ENCODE measurements at places on chromosomes 12 and 14.
A peak's percentile ranks its signal among the peaks of the same experiment; 100 is the strongest.

DNA sequence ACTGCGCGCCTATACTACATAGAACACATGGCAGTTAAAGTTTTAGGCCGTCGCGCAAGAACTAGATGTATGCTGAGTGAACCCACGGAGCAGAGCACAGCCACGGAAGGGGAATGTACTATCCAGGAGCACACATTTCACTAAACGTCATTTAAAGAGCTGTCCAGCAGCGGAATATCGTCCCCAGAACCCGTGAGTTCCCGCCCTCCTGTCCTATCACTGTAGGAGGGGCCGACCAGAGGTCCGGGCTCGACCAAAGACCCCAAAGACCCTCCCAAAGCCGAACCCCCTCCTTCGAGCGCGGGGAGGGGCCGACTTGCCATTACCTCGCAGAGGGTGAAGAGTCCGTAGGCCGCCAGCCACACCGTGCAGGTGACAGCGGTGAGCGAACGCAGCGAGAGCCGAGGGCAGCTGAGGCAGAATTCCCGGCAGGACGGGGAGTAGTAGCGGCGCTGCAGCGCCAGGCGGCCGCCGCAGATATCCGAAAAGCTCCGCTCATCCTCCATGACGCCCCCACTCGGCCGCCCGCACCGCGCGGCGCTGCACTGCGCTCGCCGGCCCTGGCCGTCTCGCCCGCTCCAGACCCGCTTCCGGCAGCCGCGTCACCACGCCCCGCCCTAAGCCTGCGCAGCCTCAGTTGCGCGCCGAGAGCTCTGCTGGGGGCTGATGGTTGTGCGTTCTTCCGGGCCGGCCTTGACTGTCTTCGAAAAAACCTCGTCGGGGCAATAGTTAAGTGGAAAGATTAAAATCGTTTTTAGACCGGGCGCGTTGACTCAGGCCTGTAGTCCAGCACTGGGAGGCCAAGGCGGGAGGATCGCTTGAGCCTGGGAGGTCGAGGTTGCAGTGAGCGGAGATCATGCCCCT, at the start of gene PIGH:
Gene PIGH, minus strand, starts transcription at position 571 of the 864 bp plus-strand sequence. Its CDS starts 65 bp downstream, at position 506.
- peak; percentile 91 for DNase-seq

DNA sequence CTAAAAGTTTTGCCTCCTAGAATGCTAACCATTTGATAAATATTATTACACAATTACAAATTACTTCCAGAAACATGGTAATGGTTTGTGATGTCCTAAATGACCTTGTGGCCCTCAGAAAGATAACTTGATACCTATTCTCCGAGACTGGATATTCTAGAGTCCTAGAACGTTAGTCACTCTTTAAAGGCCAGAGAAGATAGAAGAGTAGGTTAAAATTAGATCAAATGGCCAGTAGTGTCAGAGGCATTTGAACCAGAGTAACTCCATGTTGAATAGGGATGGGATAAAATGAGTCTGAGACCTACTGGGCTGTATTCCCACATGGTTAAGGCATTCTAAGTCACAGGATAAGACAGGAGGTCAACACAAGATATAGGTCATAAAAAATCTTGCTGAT, 96.6 kb upstream of the ADAMTS20 start:
- no peak for DNase-seq

GRCh38 chr12:12533238-12533829, 29.3 kb downstream of the DUSP16 start:
- no peak for DNase-seq

- DNase-seq: no peak
Observed at GRCh38 chr14:86372402-86372801, 842.5 kb downstream of the FLRT2 start.

- DNase-seq: no peak
Observed at GRCh38 chr12:114888448-114888847, 204.5 kb upstream of the TBX3 start.

DNA sequence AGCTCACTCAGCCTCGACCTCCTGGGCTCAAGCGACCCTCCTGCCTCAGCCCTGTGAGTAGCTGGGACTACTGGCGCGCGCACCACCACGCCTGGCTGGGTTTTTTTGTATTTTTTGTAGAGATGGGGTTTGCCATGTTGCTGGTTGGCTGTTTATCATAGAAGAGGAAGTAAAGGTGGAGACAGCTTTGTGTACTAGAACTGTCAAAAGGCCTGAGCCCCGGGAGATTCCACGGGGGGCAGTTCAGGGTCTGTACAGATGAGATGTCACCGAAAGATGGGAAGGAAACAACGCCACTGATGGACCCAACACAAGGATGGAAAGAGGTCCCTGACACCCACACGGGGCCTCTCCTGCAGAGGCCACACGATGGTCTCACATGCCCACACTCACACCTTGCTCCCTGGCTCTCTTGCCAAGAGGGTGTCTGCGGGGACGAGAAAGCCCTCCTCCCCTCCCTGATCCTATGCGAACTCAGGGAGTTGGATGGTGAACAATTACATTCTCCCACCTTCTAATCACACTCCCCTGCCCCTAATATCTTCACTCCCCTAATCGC, 66.6 kb downstream of the KDM2B start:
- no peak for DNase-seq

GRCh38 chr14:94644102-94644535, 31.9 kb downstream of the SERPINA3 start:
- DNase-seq: no peak

- DNase-seq: no peak
Observed at GRCh38 chr14:59664741-59665140, 88.1 kb upstream of the CCDC175 start.

GRCh38 chr12:30329281-30329680, 366.4 kb downstream of the IPO8 start:
- DNase-seq: no peak

DNA sequence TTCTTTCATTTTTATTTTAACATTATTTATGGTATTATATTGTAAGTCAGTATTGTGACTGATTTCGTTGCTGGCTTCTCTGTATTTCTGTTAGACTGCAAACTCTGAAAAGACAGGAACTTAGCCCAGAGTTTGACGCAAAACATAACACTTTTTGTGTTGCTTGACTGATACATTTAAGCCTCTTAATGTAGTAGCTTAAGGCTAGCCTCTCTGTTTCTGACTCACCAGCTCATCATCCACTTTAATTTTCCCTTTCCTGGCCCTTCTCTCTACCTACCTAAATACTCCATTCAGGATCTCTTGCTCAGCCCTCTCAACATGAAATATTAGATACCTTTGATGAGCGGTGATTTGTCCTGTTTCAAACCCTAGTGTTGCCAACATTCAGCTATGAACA, 420.6 kb downstream of the LRFN5 start:
- no peak for DNase-seq

- no peak for DNase-seq
Observed at GRCh38 chr14:65095633-65096205, 6.6 kb downstream of the MAX start.

DNA sequence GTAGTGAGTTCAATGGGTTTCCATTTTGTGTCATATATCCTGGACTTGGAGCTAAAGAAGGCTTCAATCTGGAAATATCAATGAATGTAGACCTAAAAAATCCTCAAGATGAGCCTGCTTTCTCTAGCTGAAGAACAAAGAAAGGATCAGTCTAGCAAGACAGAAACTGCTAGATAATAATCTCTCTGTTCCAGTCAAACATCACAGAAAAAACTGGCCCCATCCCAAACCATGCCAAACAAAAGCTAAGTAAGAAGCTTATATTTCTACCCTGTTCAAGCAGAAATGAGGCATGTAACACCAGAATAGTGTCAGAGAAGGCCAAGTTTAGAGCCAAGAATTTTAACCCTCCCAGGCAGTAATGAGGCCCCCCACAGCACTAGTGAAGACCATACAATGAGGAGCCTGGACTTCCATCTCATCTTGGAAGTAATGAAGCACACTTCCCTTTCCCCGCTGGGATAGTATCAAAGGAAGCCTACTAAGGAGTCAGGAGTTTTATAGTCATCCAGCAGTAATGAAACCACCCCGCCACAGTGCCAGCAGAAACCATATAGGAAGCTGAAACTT, 95.8 kb downstream of the NELL2 start:
- DNase-seq: no peak

GRCh38 chr14:105420101-105420973, 710 bp downstream of the MTA1 start:
- no peak for DNase-seq

DNA sequence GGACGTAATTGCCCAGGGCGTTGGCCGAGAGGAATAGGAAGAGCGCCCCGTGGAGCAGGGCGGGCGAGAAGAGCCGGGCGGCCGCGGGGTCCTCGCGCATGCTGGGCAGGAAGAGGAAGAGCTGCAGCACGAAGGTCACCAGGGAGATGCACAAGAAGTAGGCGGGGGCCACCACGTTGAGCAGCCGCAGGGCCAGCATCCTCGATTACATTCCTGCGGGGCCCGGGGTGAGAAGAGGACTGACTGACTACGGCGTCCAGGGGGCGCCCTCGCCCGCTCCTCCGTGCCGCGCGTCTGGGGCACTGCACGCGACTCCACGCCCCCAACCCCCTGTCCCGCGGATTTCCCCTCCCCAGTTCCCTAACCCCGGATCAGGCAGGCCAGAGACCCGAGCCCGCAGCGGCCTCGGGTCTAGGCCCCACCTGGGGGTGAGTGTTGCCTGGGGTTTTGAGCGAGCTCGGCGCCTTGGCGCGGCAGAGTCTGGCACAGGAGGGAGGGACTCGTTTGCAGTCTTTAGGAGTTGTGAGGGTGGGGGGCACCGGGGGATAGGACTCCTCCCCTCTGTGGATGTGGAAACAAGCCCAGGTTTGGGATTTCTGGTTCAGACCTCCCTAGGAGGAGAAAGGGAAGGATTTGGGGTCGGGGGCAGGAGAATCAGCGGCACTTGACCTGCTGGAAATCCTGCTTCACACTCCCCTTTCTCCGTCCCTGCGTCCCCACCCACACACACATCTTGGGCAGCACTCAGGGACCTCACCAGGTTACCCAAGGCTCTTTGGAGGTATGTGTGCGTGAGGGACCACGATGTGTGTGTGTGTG, 1.8 kb downstream of the ZDHHC22 start:
- DNase-seq: no peak

DNA sequence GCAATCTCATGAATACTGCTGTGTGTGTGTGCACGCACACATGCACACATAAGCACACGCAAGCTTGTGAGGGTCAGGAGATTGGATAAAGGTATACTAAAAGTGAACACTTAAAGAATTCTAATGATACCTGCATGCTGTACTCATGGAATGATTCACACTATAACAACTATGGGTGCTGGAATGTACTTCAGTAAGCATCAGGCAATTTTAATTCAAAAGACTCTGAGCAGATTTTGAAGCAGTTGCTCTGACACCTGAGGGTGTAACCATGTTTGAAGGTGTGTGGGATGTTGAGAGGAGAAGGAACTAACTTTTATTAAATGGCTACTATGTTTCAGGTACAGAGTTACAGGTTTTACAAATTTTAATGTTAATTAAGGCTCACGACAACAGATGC, 61.6 kb downstream of the GARIN6 start:
- DNase-seq: no peak

- DNase-seq: no peak
Observed at GRCh38 chr14:31657917-31658316, 96.7 kb downstream of the NUBPL start.

DNA sequence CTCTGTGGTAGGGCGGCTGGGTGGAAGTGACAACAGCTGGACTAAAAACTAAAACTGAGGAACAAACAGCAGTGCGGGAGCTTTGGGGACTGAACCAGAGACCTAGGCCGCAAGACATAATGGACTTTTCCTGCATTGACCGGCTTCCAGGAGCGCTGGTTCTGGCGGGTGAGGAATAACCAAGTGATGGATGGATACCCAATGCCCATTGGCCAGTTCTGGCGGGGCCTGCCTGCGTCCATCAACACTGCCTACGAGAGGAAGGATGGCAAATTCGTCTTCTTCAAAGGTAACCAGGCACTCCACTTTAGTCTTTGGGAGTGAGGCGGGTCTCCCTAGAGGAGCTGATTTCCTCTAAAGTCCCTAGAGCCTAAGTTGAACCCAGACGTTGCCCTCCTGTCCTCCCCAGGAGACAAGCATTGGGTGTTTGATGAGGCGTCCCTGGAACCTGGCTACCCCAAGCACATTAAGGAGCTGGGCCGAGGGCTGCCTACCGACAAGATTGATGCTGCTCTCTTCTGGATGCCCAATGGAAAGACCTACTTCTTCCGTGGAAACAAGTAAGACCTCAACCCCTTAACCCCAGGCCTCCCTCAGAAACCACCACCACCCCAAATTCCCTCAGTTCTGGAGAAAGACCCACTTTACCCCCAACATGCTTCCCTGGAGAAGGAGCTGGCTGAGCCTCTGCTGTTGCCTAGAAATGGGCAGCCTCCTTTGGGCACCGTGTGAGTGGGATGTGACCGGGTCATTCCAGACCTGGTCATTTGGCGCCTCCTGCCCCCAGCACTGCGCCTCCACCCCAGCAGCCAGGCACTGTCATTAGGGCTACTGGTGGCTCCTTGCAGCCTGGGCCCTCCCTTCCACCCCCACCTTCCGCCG, 8.1 kb downstream of the MMP14 start:
- DNase-seq: no peak

DNA sequence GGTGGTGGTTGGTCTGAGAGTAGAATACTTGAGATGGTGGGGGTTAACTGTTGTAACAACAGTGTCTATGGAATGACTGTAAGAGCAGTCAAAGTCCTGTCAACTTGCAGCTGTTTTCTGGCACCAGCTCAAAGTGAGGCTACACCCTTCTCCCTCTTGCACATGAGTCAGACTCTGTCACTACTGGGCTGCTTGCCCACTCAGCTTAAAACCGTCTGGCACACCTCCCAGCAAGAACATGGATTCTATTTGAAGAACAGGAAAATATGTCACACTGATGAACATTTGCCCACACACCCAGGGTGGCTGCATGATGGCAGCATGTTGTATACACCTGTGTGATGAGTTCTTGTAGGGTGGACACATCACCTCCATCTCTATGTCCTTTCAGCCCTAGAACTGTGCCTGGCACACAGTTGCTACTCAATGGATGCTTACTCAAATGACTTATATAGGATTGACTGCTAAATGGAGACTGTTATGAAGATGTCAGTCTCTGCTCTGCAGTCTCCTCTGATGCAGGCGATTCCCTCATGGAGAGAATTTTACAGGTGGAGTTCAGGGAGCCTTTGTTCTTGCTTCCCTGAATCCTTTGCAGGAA, 19.3 kb upstream of the SERPINA6 start:
- DNase-seq: no peak

- DNase-seq: no peak
Observed at GRCh38 chr14:59394268-59394667, 70.9 kb downstream of the GPR135 start.

DNA sequence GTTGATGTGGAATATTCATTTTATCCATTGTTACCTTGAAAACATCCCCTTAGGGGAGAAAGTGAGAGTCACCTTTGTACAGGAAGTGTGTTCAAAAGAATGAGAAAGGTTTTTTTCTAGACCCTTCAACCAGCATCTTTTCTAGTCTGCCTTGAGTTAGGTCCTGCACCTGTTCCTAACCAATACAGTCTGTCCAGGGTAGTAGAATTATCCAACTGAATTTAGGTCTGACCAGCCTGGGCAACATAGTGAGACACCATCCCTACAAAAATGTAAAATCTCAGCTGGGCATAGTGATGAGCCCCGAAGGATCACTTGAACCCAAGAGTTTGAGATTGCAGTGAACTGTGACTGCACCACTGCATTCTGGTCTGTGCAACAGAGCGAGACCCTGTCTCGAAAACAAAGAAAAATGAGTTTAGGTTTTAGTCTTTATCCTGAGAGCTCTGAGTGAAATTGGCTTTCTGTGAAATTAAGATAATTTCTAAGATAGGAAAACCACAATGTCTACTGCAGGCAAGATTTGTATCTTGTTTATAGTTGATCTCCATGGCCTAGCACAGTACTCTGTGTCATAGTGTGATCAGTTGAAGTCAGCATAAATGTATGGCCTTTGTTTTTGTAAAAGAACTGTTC, 25.2 kb downstream of the ARHGAP5 start:
- DNase-seq: no peak

- no peak for DNase-seq
Observed at GRCh38 chr12:34605955-34606748, 583.9 kb downstream of the ALG10 start.

Data from activated T-cell treated with anti-CD3 and anti-CD28 coated beads for 1 hour (primary cell).